ENCODE measurements at places on chromosomes 16 and 17.

DNA sequence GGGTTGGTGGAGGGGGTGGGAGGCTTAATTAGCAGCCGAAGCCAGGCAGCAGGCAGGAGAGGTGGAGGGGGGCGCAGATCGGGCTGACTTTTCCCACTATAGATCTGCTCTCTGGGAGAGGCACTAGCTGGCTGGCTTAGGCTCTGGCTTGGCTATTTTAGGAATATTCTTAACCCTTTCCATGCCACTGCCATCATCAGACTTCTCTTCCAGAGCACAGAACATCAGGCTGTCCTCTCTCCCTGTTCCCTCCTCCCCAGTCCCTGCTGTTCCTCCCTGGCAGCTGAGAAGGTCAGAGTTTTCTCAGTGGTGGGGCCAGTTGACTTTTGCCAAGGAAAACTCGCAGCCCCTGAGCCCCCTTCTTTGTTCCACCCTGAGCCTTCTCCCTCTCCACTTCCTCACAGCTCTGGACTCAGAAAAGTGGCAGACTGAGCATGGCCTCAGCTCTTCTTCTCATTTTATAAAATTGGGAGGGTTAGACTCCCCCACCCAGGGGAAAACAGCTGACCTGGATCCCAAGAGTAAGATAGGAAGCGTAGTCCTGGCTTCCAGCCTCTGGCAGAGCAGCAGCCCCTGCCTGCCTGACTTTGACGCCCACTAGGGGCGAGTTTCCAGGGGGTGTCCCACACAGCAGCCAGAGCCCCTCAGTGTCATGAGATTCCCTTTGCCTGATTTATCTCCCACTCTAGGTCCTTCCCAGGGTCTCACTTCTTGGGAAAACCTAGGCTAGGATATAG is 9.9 kb upstream of the C1QL1 start:
- H3K4me3 ChIP-seq, result no peak overlapping the region
- peaks cover 7% of the 10 kb centered on the region for H3K4me1 ChIP-seq
- no peaks in the 10 kb centered on the region for H3K36me3 ChIP-seq

DNA sequence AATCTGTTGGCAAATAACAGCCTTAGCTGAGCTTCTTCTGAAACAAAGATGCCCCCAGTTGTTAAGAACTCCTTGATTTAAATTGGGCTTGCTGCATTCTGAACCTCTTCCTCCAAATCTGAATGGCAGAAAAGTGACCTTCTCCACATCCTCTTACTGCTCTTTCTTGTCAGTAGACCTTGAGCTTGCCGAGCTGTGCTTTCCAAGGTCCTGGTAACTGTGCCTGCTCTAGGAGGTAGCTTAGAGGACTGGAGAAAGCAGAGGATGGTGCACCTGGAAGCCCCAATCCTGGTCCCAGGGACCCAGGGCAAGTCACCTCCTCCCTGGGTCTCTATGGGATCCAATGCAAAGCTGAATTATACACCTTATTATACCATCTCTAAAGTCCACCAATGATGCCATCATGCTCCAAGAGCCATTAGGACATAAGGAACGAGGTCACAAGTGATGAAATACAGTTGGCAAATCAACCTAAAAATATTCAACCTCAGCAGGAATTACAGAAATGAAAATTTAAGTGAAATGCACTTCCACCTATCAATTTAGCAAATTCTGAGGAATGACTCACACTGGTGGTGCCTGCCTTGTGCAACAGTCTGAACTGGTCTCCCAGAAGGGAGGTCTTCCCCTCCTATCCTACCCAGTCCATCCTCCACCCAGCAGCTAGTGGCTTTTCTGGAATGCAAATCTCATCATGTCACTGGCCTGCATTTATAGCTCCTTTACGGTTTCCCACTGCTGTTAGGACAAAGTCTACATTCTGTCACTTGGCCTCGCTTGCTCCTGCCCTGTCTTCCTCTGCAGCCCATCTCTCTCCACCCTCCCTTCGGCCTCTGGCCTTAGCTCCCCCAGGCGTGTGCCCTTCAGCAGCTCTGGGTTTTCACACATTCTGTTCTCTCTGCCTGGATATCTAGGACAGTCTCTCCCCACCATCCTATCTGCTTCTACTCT is 36.6 kb downstream of the TOM1L2 start:
- no peak for DNase-seq
- no peaks in the 10 kb centered on the region for H3K4me1 ChIP-seq
- no peaks in the 10 kb centered on the region for H3K36me3 ChIP-seq
- no peak overlapping the region for H3K4me3 ChIP-seq
- no peak overlapping the region for H3K27ac ChIP-seq

DNA sequence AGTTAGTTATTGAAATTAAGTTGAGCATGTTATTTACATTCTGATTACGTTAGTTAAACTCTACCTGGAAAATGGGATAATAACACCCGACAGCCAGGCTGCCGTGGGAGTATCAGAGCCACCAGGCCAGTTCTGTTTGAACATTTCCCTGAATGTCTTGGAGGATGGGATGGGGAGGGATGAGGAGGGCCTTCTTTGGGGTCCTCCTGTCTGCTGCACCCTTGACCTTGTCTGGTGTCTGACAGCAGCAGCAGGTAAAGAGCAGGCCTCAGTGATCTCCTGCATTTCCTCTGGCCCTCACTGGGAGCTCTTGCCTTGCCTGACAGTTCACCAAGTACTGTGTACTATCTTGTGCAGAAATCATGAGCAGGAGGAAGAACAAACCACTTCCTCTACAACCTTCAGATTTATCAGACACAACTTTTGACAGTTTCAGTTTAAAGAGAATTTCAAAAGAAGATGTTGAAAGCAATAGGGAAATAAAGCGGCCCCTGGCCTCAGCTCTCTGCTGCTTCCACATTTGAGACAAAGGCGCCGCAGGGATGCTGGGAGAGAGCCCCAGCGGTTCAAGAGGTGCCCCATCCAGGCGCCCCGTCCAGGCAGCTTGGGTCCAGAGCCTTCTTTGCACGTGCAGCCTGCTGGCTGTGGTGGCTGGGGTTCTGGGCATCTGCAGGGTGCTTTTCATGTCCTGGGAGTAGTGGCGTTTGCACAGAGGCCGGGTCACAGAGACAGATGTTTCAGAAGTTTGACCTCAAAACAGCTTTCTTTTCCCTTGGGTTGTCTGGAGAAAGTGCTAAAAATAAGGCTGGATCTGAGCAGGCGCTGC is 25.3 kb downstream of the CMIP start:
- no peaks in the 10 kb centered on the region for H3K36me3 ChIP-seq
- H3K4me3 ChIP-seq, result no peak overlapping the region

DNA sequence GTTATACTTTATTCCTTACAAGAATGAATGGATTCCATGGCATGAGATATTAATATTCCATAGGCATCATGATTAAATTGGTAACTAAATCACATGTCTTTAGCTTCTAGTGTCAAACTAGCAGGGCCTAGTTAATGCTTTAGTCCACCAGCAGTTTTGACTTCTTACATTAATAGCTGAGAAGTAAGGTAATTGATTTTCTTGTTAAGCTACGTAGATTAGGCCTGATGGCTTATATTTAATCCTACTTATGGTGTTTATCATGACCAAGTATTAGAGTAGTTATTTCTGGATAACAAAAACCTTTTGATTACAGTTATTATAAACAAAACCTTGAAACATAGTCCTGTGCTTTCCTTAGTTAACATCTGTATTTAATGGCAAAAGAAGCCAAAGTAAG is 184.5 kb downstream of the TANC2 start:
- DNase-seq, result no peak
- H3K36me3 ChIP-seq, result no peaks in the 10 kb centered on the region
- no peak overlapping the region for H3K4me3 ChIP-seq
- no peaks in the 10 kb centered on the region for H3K4me1 ChIP-seq

GRCh38 chr17:73785496-73785895 is 141.3 kb upstream of the SDK2 start:
- no peaks in the 10 kb centered on the region for H3K4me1 ChIP-seq
- H3K27ac ChIP-seq, result no peak overlapping the region
- H3K4me3 ChIP-seq, result no peak overlapping the region
- no peak for DNase-seq
- H3K27me3 ChIP-seq, result no peaks in the 10 kb centered on the region
- no peaks in the 10 kb centered on the region for H3K36me3 ChIP-seq
